Osteocyte (in vitro differentiated cells): ENCODE measurements at places on chromosomes 7 and 10. TPM values are rescaled to one million over a fixed set of nuclear protein-coding genes. Genes with fewer than 3 reads are reported as not detected.

DNA sequence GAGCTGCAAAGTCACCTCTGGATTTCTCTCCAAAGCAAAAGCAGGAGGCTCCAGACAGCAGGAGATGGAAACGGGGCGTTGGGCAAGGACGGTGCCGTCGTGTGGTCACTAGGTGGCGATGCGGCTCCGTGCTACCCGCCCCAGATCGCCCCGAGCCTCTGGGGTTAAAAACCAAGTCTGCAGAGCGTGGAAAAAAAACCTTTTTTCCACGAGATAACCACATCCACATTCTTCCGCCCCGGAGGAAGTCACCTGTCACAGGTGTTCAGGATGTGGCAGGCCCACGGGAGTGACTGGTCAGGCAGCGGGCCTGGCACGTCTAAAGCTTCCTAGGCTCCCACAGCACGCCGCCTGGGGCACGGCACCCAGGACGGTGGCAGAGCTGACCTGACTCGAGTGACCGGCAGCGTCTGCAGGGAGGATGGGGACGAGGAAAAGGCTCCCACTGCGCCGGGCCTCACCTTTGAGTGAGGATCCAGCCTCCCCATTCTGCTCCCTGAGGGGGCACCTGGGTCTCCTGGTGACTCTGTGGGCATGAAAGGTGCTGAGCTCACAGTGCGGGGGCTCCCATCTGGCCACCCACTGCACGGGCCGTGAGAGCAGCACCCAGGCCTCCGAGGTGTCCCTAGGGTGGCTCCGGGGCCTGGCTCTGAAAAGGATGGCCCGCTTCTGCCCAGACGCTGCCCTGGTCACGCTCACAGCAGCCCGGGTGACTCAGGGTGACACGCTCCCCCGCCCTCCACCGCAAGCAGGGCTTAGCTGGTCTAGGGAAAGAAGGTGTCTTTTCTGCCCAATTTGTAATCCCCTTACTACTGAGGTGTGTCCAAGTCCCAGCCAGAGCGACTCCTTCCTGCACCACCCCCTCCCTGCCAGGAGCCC is 71.3 kb upstream of the TNRC18 start:
- no peak overlapping the region for H3K4me3 ChIP-seq
- peaks cover 36% of the 10 kb centered on the region for H3K4me1 ChIP-seq
- H3K27ac ChIP-seq, result peak overlapping the region; percentile 38
- peaks cover 5% of the 10 kb centered on the region for H3K36me3 ChIP-seq

DNA sequence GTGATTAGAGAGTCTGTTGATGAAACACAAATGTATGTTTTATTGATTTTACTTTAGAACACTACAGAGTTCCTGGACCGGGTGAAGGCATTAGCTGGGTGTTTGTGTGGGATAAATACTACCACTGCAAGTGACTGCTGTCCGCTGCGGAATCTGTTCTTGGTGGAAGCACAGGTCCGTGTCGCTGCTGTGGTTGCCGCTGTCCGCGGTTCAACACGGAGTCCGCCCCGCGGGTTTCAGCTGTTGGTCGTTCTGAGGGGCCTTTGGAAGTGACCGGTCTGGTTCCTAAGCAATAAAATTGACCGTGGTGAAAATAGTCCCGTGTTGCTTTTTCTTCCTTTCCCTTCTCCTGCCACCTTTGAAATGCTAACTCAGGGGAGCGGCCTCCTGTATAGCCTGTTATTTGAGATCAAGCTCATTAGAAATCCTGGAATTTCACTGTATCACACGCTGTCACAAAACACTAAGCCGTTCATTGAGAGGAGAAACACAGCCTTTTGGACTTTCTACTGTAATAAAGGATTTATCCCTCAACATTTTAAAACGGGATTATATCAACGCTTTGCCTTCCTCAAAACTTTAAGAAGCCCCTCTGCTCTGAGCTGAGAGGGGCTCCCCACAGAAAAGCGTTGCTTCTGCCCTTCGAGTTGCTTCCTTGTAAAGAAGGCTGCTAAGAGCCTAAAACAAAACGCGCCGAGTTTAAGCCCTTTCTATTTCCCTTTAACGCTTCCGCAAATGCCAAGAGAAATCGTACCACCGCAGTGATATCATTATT is 2.6 kb downstream of the NKX6-2 start:
- DNase-seq, result no peak
- H3K4me1 ChIP-seq, result no peaks in the 10 kb centered on the region

DNA sequence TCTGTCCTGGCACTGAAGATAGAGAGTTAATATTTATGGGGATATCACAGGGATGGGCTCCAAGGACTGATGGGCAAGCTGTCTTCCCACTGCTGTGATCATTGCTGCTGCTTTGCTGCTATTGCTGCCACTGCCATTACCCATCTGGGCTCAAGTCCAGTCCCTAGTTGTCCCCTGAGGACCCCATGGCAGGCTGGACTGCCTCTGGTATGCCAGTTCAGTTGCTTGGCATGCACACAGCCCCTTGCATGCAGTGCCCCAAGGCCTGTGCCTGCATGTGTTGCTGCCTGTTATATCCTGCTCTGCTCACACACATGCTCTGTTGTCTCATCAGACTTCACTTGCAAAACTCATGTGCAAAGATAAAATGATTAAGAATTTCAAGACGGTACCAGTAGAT is 109.5 kb downstream of the ADRA2A start:
- no peak overlapping the region for H3K4me3 ChIP-seq
- H3K4me1 ChIP-seq, result no peaks in the 10 kb centered on the region
- no peak for DNase-seq
- no peak overlapping the region for H3K27ac ChIP-seq

DNA sequence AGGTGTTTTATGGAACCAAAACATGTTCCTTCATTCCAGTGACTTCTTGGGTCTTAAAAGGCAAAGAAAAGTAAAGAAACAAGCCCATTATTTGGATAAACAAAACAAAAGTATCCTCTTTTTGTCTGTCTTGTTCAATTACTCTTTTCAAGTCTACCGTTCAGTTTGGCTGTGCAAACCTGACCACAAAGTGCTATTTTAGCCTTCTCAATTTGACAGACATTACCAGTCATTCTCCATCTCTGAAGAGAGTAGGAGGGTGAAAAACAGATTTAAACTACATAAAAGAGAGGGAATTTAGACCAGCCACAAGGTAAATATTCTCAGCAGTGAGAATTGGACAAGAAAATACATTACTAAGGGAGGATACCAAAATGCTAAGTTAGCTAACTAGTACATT is 145.2 kb downstream of the GRM3 start:
- no peak overlapping the region for H3K27ac ChIP-seq
- H3K4me1 ChIP-seq, result no peaks in the 10 kb centered on the region
- no peak for DNase-seq
- H3K36me3 ChIP-seq, result no peaks in the 10 kb centered on the region

- H3K27ac ChIP-seq, result peak overlapping the region; percentile 71
- DNase-seq, result no peak
- H3K4me1 ChIP-seq, result peaks cover 32% of the 10 kb centered on the region
- peaks cover 1% of the 10 kb centered on the region for H3K36me3 ChIP-seq
- no peaks in the 10 kb centered on the region for H3K27me3 ChIP-seq
- H3K4me3 ChIP-seq, result no peak overlapping the region
Measured at GRCh38 chr7:94223375-94224084, 171.2 kb upstream of the COL1A2 start.

DNA sequence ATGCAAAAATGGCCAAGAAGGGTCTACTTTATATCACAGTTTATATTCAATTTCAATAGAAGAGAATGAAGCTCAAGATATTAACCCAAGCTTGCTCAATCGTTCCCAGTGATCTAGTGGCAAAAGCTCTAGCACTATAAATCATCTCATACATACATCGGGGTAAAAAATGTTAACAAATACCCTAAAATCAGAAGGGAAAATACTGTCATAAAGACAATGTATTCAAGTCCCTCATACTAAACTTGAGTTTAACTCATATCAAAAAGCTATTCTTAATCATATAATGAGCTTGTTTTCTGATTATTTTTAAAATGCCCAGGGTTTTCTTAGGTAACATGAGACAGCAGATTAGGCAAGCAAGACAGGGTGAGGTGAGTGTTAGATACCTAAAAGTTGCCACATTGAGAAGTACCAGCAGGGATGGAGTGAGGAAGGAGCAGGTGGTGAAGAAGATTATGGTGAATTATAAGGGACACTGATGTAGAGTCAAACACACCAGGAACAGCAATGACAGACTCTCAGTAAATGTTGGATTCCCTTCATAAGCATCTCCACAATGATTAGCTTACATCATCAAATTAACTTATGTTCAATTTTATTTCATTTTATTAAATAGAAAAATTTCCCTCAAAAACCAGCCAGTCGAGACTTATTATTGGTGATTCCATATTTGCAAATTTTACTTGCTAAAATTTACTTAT is 46.2 kb downstream of the ELAPOR2 start:
- no peak overlapping the region for H3K27ac ChIP-seq
- no peaks in the 10 kb centered on the region for H3K4me1 ChIP-seq
- H3K27me3 ChIP-seq, result no peaks in the 10 kb centered on the region

GRCh38 chr7:156833312-156833711 is 59.7 kb downstream of the LMBR1 start:
- H3K36me3 ChIP-seq, result peaks cover 14% of the 10 kb centered on the region
- H3K27ac ChIP-seq, result no peak overlapping the region
- H3K27me3 ChIP-seq, result no peaks in the 10 kb centered on the region
- DNase-seq, result no peak
- no peaks in the 10 kb centered on the region for H3K4me1 ChIP-seq
- no peak overlapping the region for H3K4me3 ChIP-seq

DNA sequence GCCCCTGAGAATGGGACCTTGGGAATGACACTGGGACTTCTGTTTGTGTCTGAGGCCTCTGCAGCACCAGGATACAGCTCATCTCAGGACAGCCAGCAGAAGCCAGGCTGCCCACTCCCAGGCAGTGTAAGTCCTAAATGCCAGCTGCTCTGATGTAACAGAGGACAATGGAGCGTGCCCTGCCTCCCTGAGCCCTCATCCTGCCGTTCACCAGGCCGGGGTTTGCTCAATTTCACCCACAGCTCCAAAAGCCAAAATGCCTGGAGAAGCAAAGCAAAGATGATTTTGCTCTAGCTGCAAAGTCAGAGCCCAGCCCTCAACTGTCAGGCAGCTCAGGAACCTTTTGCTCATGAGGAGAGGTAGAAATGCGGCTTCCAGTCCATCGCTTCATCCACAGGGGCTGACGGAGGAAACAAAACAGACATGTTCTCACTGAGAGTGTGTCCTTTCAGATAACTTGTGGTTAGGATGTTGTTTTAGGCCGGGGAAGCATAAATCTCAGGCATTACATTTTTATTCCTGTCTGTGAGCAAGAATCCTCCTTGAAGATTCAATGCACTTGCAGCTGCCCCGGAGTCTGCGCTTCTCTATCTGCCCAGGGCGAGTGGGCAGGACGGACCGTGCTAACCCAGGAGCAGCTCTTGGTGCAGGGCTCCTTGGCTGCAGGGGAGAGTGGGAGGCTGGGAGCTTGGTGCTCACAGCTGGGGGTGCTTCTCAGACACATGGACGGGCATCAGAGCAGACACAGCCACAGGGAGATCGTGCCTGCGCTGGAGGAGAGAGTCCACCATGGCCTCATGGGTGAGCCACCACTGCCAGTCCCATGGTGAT is 83.2 kb upstream of the CHST15 start:
- no peaks in the 10 kb centered on the region for H3K27me3 ChIP-seq
- peak overlapping the region; percentile 42 for H3K27ac ChIP-seq
- peaks cover 32% of the 10 kb centered on the region for H3K4me1 ChIP-seq
- H3K36me3 ChIP-seq, result no peaks in the 10 kb centered on the region
- DNase-seq, result peak; percentile 81

Gene ERVW-1
- total RNA-seq, result not detected in 2 replicates

Gene MCM10
- 2.5 and 3.7 TPM in 2 replicates for total RNA-seq

Gene C10orf62
- total RNA-seq, result not detected in 2 replicates
